ENCODE measurements at places on chromosomes 7 and 10. TPM values are rescaled to one million over a fixed set of nuclear protein-coding genes. Genes with fewer than 3 reads are reported as not detected.

ASZ1 gene
- not detected for polyA plus RNA-seq

ELN gene
- polyA plus RNA-seq = 73.5 TPM

TIAL1 gene
- 194 TPM for polyA plus RNA-seq

DNA sequence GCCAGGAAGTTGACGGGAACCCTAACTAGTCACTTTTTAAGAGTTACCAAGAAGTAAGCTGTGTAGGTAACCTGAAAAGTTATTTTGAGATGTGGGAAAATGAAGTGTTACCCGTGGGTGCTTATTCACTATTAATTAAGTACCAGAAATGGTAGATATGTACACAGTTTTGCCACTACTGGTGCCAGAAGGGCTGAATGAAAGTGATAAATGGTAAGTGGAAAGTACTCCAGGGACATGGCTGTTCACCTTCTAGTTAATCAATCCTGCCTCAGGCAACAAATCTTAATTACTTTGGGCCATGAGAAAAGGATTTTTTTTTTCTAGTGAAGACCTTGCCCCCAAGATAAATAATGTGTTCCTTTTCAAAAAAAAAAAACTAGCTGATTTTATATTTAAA lies 15.8 kb downstream of the NET1 start:
- DNase-seq = no peak

DNA sequence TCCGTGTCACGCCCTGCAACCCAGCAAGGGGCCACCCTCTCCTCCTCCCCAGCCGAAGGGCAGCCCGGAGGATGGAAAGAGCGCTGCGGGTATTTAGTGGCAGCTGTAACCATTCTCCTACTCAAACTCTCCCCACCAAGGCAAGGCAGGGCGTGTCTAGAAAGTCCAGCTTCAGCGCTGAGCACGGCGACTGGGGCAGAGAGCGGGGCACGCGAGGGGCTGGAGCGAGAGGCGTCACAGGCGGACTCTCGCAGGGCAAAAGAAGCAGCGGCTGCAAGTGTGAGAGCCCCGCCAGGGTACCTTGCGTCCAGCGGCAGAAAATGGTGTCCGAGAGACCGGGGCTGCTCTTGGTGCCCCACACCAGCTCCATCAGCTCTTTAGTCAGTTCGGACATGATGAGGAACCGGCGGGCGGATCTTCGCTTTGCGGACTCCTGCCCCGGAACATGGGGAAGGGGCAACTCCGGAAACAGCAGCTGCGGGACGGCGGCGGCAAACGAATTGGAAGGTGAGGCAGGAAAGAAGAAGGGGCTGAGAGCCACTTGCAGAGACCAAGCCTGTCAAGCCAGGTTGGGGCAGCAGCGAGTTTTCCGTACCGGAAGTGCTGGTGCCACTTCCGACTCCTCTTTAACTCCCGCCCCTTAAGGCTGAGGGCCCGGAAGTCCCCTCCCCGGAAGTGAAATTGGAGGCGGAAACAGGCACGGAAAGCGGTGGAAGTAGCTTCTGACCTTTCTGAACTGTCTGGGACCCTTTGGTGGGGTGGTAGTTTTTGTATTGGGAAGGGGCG lies at the start of gene MINDY3:
Gene MINDY3 (minus strand): TSS at position 602 of the 786 bp plus-strand sequence. CDS start 208 bp downstream, at position 394.
- peak; percentile 72 for DNase-seq
